Activated T-cell treated with anti-CD3 and anti-CD28 coated beads for 1 hour (primary cell): ENCODE measurements at places on chromosomes 12 and 14.

- DNase-seq: no peak
Measured at GRCh38 chr12:130251236-130251780, 86.4 kb upstream of the PIWIL1 start.

- DNase-seq: no peak
Measured at GRCh38 chr14:59768855-59769375, 101.7 kb downstream of the RTN1 start.

- no peak for DNase-seq
Measured at GRCh38 chr14:95679148-95679815, 6.9 kb upstream of the TCL1B start.

DNA sequence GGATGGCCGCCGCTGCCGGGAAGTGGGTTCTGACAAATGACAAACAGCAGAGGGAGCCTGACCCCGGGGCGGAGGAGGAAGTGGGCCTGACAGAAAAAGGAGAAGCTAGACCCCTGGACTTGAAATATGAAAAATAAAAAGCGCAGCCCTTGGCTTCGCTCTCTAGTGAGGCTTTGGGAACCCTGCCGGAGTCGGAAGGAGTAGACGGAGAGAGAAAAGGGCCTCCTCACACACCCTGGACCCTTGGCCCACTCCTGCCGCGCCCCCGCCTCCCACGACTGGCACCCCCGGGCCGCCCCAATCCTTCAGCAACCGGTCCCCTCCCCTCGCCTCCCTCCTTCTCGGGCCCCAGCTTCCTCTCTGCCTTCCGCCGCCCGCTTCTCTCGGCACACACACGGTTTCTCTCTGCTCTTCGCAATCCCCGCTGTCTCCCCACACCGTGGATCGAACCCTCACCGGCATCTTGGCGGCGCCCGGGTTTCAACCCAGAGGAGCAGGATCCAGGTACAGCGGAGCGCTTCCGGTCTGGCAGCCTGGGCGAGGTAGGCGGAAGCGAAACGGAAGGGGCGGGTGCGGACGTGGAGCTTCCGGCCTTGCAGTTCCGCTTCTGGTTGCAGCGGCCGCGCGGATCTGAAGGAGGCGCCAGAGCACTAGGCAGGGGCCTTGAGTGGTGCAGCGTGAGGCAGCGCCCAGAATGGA, at the start of gene ARPC3:
ARPC3 (minus strand) TSS at position 539 of the 699 bp plus-strand sequence; CDS start at position 462, 77 bp downstream.
- DNase-seq: peak; percentile 90

GRCh38 chr12:82708061-82708879, 21.6 kb downstream of the TMTC2 start:
- no peak for DNase-seq
